NCI-H187 (cell line): ENCODE measurements at places on chromosomes 13 and 19.
A peak's percentile ranks its signal among the peaks of the same experiment; 100 is the strongest.

DNA sequence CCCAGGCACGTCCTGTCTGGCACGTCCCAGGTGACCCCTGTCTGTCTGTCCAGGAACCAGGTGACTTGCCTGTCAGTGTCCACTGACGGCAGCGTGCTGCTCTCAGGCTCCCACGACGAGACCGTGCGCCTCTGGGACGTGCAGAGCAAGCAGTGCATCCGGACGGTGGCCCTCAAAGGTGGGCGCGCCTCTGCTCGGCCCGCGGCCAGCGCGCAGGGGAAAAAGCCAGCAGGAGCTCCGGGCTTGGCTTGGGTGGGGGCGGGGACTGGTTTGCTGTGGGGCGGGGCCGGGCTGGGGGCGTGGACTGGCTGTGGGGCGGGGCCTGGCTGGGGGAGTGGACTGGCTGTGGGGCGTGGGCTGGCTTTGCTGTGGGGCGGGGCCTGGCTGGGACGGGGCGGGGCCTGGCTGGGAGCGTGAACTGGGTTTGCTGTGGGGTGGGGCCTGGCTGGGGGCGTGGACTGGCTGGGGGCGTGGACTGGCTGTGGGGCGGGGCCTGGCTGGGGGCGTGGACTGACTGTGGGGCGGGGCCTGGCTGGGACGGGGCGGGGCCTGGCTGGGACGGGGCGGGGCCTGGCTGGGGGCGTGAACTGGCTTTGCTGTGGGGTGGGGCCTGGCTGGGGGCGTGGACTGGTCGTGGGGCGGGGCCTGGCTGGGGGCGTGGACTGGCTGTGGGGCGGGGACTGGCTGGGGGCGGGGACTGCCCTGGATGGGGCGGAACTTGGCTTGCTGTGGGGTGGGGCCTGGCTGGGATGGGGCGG, 7.2 kb downstream of the WDR18 start:
- no peak for DNase-seq

GRCh38 chr19:53101518-53101917, 1.7 kb downstream of the ZNF160 start:
- DNase-seq = no peak

- no peak for DNase-seq
Measured at GRCh38 chr19:58045411-58046050, 11.7 kb downstream of the ZSCAN1 start.

- DNase-seq = peak; percentile 33
Measured at GRCh38 chr13:32164622-32165268, 133.2 kb downstream of the FRY start.

DNA sequence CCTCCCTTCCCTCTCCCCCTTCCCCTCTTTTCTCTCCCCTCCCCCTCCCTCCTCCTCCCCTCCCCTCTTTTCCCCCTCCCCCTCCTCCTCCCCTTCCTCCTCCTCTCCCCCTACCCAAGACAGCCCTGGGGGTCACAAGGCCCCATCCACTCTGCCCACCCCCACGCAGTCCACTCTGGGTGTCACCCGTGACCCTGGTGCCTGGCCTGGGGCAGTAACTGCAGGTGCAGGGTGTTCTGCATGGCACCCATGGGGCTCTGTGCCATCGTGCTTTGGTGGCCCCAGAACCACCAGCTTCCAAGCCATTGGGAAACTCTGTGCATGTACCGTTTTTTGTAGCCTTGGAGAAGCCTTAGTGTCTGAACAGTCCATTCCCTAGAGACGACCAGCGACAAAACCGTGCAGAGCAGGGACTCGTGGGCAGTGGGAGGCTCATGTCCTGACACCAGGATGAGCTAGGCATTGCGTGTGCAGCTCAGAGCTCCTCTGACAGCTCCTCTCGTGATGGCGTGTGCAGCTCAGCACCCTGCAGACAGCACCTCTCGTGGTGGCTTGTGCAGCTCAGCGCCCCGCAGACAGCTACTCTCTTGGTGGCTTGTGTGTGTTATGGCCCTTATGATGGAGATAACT, 43.7 kb upstream of the F7 start:
- DNase-seq = no peak

GRCh38 chr13:109145631-109146030, 516.2 kb downstream of the MYO16 start:
- peak; percentile 32 for DNase-seq

DNA sequence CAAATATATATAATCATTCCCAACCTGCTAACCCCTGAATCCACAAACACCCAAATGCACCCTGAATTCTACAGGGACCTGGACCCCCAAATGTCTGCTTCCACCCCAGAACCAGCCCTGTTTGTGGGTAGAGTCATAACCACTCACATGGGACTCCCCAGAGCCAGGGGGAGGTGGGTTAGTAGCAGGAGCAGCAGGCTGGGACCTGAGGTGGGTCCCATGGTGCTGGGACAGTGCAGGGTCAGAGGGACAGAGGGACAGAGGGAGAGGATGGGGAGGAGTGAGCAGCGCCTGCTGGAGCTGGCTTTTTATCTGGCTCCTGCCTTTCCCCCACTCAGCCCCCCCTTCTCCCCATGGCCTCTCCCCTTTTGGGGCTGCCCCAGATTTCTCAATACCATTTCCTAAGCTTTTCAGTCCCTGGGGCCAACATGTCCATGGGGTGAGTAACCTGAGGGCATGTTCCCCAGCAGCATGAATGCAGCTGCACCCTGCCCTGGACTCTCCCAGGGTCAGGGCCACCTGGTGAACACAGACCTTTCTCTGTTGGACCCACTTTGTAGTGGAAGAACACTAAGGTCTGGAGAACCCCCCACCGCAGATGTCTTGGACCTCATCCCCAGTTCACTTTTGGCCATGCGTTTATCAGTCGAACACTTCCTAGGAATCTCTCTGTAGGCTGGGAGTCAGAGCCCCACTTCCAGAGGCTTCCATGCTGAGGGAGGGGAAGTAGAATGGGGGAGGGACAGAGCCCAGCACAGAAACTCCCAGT, at the start of gene C3:
Gene C3, minus strand, starts transcription at position 282 of the 769 bp plus-strand sequence. Its CDS starts 61 bp downstream, at position 221.
- DNase-seq = no peak

DNA sequence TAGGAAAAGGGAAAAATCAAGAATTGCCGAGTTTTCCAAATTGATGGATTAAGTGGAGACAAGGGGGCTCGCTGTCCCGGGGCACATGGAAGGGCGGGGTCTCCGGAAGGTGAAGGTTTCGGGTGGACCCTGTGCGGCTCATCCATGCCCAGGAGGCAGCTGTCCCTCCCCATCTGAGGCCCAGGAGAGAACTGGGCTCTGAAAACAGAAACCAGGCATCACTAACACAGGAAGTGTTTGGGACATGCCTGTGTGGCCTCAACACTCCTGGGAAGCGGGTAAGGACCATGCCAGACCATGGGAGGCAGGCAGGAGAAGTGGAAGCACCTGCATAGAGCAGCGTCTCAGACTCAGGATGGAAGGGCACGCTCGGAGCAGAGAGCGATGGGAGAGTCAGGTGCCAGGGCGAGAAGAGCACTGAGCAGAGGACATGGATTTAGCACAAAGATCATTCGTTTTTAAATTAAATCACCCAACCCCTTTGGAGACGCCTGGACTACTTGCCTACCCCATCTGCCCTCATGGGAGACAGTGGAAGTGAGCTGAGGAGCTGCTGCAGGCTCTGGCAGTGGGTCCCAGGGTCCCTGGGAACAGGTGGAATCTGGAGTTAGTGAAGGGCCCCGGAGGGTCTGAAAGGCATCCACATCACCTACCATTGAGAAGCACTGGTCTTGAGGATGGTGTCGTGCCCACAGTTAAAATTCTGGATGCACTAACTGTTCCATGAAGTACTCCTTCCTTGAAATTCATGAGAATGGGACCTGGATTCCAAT, 183.2 kb upstream of the SOX1 start:
- DNase-seq = no peak

DNA sequence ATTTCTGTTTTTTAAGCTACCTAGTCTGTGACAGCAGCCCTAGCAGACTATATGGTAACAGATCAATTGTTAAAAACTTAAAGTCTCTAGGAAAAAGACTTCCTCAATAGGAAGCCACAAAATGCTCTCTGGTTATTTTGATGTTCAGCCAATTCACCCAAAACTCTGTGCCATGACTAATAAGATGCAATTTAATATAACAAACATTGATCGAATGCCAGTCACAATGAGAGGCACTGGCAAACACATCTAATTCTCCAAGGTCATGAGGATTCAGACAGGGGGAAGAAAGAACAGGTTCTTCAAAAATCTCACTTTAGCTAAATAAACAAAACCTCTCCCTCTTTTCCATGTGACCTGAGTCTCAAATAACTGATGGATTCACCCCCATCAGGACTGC, 107.5 kb downstream of the SUCLA2 start:
- no peak for DNase-seq

DNA sequence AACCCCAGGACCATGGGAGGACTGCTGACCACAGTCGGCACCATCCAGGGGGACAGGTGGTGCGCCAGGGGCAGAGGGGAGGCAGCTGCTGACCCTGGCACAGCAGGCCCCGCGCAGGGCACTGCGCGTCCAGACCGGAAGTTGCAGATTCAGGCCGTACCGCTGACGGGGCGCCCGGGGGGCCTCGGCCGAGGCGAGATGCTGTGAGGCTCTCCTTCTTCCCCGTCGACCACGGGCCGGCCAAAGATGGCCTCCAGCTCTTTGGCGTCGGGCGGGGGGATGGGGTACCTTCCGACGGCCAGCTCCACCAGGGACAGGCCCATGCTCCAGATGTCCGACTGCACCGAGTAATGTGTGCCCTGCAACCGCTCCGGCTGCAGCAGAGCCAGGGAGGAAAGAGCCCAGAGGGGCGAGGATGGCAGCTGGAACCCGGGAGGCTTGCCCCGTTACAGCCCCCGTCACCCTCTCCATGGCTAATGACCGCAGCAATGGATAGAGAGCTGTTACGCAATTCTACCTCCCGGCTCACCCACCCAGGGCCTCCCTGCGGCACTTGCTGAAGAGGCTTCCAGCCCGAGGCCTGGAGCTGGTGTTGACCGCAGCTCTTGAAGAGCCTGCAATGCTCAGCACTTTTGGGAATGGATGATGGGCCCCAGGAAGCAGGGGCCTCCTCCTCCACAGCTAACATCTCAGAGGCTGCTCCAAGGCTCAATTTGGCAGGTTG, 24.7 kb downstream of the MAP2K2 start:
- DNase-seq = no peak

DNA sequence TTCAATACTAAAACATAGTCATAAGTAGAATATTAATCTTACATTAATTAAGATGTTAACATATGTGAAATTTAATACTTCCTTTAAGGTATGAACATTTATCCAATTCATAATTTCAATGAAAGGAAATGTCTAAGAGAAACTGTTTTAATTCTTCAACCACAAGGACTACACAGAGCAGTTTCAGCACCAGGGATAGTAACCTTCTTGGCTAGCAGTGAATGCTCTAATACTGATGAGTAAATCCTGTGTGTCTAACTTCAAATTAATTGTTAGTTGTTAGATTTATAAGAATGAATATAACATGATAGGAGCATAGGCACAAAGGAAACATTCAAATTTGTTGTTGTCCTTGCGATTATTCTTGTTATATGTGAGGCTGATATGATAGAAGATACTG, 15.6 kb upstream of the NBEA start:
- DNase-seq = no peak

GRCh38 chr13:48973845-48974431, 1.8 kb upstream of the FNDC3A start:
- no peak for DNase-seq

- no peak for DNase-seq
Measured at GRCh38 chr13:65411521-65411920, 1818.6 kb downstream of the PCDH9 start.

DNA sequence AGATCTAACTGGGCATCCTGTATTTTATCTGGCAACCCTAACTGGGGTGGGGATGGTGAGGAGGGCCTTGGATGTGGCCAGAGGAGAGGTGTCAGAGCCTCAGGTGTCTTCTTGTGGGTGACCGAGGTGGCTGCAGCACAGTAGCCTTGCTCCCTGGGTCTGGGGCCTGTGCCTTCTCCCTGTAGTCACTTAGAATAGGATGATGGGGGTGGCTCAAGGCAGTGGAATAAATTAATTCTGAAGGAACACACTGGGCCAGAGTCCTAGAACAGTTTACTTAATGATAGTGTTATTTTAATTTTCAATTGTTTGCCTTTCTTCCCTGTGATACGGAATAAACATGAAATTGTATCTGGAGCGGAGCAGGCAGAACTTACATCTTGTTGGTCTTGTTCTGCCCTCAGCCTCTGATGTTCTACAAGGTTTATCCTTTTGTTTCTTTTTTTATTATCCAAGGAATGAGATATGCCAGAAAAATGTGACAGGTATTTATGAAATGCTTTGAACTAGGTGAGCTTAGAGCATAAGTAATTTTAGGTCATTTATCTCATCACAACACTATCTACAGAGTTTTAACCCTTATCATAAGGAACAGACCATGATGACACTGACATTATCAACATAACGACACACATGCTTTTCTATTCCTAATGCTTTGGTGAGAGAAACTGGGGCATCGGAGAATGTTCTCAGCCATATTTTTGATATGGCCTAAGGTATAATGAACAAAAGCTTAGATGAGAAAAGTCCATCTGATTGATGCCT, 51.4 kb downstream of the LRCH1 start:
- DNase-seq = no peak

GRCh38 chr13:98888222-98888889, 89.5 kb downstream of the DOCK9 start:
- no peak for DNase-seq
